ENCODE measurements at places on chromosomes 1 and 21.

DNA sequence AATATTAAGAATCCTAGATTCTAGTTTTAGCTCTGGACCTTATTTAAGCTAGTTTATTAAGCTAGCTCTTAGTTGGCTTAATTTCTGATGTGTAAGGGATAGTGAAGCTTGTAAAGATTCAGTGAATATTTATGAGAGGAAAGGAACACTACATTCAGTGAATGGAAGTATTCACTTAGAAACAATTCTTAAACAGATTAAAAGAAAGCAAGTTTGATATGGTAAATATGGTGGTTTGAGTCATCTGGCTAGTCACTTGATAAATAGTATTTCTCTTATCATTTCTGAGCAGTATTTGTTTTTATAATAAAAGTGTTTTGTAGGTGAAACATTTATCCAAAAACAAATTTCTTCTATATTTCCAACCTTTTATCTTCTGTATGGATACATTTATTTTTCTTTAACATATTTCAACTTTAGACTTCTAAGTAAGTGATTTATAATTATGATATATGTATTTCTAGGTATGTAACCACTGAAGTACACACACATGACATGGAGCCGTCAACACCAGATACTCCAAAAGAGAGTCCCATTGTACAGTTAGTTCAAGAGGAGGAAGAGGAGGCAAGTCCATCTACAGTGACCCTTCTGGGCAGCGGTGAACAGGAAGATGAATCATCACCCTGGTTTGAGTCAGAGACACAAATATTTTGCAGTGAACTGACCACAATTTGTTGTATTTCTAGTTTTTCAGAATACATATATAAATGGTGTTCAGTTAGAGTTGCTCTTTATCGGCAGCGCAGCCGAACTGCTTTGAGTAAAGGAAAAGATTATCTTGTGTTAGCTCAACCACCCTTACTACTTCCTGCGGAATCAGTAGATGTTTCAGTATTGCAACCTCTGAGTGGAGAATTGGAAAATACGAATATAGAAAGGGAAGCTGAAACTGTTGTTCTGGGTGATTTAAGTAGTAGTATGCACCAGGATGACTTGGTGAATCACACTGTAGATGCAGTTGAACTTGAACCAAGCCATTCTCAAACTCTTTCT is 55.6 kb downstream of the SUCO start:
- no peak for DNase-seq

DNA sequence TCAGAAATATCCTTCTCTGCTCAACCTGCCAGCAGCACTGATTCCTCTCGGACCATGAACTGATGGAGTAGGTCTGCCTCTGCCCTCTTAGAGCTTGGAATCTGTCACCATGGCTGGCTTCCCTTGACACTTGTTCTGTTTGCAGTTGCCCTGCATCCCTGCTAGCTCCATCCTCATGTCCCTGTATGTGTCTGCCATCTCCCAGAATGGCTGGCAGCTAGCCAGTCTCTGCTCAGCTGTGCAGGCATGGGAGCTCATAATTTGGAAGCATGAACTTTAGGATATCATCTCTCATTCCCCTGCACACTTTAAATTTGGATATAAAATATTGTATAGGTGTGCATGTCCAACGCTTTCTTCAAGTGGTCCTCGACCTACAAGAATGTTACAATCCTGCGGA is 95.4 kb downstream of the C1orf94 start:
- no peak for DNase-seq

GRCh38 chr21:35234725-35235124 is 185.6 kb upstream of the RUNX1 start:
- DNase-seq = no peak

DNA sequence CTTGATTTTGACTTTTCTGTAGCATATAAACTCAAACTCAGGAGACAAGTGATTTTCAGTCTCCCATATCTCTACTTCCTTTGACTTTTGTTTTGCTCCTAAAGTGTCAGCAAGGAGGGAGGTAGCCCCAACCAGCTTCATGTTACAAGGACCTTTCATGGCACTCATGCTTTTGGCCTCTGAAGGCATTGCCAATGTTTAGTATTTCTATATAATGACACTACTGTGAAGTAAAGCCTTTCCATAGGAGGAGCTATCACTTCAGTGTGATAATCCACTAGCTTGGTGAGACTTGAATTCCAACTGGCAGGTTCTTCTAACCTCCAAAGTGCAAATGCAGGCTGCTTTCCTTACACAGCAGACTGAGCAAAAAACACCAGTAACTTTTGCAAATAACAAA is 14.4 kb downstream of the COLGALT2 start:
- DNase-seq = no peak

DNA sequence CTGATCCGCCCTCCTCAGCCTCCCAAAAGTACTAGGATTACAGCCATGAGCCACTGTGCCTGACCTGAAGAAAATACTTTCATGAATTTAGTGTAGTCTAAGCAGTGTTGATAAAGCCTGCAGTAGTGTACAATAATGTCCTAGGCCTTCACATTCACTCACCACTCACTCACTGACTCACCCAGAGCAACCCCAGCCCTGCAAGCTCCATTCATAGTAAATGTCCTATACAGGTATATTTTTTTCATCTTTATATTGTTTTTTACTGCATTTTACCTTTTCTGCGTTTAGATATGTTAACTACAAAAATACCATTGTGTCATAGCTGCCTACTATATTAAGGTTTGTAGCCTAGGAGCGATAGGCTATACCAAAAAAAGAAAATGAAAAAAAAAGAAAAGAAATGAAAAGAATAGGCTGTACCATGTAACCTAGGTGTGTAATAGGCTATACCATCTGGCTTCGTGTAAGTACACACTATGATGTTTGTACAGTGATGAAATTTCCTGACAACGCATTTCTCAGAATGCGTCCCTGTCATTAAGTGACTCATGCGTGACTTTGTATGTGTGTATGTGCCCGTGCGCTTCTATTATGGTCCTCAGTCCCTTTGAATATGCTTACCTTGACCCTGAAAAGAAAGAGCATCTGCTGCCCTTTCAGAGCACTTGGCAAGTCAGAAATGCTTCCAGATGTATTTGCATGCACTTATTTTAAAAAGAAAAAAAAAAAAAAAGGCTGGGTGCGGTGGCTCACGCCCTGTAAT is 9.2 kb upstream of the SLAMF8 start:
- no peak for DNase-seq

DNA sequence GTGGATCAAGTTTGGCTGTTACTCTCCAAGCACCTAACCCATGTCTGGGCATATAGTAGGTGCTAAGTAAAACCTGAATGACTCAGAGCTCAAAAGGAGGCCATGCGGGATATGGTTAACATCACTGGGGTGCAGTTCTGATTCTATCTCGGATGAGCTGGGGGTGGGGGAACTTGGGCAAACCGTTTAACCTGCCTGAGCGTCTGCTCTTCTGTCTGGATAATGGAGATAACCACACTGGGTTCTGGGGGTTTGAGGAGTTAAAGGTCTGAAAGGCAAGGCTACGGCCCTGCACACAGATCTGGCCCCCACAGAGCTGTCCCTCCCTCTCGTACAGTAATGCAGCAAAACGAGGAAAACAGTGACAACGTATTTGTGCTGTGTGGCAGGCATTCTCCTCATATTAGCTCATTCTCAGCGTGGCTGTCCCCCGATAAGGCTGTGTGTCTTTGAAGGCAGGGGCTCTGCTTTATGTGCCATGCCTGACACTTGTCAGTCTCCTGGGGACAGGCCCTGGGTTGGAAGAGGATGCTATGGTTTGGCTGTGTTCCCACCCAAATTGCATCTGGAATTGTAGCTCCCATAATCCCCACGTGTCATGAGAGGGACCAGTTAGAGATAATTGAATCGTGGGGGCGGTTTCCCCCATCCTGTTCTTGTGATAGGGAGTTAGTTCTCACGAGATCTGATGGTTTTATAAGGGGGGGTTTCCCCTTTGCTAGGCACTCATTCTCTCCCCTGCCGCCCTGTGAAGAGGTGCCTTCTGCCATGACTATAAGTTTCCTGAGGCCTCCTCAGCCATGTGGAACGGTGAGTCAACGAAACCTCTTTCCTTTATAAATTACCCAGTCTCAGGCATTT is 6.8 kb upstream of the ALDH4A1 start:
- DNase-seq = no peak

- DNase-seq = no peak
Measured at GRCh38 chr21:37043818-37044217, 29.1 kb downstream of the PIGP start.

DNA sequence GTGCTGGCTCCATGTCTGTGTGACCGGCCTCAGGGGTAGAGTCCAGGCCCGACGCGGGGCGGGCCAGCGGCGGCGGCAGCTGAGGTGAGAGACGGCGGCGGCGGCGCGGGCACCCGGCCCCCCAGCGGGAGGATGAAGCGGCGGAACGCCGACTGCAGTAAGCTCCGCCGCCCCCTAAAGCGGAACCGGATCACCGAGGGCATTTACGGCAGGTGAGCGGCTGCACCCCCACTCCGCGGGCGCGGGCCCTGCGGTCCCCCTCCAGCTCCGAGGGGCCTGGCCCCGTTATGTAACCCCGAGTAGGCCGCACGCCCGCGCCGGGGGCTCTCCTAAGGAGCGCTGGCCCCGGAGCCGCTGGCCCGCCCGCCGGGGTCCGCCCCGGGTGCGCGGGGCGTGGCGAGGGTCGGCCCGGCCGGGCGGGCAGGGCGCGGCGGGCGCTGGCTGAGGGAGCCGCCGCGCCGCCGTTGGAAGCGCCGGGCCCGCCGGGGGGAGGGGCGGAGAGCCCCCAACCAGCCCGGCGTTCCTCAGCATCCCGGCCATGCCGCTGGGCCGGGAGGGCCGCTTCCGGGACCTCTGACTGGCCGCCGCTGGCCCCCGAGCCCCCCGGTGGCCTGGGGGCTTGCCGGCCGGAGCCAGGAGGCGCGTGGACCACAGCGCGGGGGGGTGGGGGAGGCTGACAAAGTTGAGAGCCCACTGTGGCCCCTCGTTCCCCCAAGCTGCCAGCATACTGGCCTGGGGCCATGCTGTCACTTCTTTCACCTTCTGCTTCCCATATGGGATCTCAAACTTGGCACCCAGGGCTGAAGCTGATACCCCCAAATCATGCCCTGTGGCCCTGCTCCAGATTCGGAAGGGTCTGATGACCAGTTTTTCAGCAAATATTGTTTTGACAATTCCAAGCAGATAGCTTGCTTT is 527 bp downstream of the MACO1 start:
- DNase-seq = peak; percentile 32

DNA sequence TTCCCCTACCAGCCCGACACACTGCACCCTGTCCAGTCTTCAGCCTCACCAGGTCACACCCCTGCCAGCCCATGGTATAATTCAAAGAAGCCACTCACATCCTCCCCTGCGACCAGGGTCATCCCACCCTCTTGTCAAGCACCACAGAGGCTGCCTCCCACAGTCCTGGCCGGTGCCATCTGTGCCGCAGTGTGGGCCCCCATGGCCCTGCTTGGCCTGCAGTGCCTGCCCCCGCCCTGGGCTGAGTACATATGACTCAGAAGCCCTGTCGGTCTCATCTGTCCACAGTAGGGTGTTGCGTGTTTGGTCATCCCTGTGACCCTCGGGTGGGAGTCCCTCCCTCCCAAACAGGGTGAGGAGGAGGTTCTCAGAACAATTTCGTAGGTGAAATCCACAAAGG is 190.8 kb upstream of the AJAP1 start:
- no peak for DNase-seq
